ENCODE measurements at places on chromosomes 1 and 21.

- no peak for DNase-seq
These were observed 86.0 kb downstream of the TIAM1 start for GRCh38 chr21:31258073-31258472.

DNA sequence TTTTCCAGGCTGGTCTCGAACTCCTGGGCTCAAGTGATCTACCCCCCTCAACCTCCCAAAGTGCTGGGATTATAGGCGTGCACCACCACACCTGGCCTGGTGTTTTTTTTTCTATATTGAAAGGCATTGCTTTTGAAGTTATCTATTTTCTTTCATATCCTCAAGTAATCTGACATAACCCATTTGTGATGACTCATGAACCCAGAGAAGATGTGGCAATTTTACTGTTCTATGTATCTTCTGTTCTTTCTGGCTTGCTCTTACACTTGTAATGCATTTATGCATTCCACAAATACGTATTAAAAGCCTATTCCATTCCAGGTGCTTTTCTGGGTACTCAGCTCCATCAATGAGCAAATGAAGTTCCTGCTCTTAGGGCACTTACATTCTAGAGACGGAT lies 29.9 kb upstream of the ERRFI1 start:
- no peak for DNase-seq

- no peak for DNase-seq
These were observed 498.1 kb downstream of the KIF26B start for GRCh38 chr1:245652660-245653427.

DNA sequence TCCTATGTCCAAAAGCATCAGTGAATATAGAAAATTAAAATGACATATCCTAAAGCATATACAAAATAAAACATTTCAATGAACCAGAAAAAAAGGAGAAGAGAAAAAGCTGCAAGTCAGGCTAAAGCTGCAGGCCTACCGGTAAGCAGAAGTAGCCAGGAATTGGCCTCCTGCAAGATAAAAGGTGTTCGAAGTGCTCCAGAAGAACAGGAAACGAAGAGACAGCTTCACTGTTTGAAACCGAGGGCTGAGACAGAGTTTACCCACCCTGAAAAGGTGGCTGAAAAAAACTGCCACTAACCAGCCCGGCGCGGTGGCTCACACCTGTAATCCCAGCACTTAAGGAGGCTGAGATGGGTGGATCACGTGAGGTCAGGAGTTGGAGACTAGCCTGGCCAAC lies 37.4 kb downstream of the NSL1 start:
- peak; percentile 72 for DNase-seq

- peak; percentile 63 for DNase-seq
These were observed 217.0 kb downstream of the S1PR1 start for GRCh38 chr1:101453844-101454243.

GRCh38 chr1:208043691-208044181 lies 132.8 kb upstream of the CD34 start:
- no peak for DNase-seq

DNA sequence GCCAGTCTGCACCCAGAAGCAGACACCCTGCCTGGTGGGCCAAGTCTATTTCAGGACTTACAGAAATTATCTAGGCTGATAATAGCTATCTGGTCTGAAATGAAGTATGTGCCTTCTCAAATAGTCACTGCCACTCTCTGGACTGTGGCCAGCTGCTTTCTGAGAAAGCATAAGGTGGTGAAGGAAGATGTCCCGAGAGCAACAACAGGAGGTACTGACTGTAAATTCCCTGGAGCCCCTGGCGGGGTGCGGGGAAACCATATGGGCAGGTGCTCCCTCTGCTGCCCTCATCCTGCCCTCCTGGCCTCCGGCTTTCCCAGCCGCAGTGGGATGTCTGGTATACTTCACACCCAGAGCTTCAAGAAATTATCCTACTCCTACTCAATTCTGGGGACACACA lies 86.8 kb downstream of the TGFBR3 start:
- DNase-seq = no peak

DNA sequence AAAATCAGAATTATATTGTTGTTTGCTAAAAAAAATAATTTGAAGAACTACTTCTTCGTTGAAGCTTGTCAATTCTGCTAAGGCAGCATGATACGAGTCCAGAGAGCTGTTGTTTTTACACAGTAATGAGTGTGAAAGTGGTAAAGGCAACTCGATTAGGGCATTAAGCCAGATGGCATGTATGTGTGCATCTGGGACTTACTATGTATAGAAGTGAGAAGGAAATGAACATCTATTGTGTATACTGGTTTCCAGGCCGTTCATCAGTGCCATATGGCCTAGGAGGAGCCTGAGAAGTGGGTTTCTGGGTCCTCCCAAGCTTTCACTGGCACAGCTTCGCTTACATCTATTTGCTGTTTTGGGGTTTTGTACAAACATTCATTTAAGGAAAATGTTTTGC lies 5.7 kb downstream of the CTPS1 start:
- no peak for DNase-seq

- DNase-seq = no peak
These were observed 543 bp downstream of the KRTAP12-4 start for GRCh38 chr21:44653656-44654575.

DNA sequence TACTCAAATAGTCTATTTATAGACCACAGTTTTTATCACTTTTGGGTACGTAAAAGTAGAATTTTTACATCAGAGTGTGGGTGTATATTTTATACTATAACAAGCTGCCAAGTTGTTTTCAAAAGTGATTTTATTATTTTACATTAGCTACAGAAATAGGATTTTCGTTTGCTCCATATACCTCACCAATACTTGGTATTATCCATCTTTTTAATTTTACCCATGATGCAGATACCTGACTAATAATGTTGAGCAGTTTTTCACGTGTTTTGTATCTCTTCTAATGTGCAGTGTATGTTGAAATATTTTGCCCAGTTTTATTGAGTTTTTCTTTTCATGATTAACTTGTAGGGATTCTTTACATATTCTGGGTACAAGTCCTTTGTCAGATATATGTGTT lies 379.8 kb downstream of the MATN1 start:
- no peak for DNase-seq

GRCh38 chr21:34021726-34022125 lies 51.7 kb upstream of the MRPS6 start:
- DNase-seq = no peak

DNA sequence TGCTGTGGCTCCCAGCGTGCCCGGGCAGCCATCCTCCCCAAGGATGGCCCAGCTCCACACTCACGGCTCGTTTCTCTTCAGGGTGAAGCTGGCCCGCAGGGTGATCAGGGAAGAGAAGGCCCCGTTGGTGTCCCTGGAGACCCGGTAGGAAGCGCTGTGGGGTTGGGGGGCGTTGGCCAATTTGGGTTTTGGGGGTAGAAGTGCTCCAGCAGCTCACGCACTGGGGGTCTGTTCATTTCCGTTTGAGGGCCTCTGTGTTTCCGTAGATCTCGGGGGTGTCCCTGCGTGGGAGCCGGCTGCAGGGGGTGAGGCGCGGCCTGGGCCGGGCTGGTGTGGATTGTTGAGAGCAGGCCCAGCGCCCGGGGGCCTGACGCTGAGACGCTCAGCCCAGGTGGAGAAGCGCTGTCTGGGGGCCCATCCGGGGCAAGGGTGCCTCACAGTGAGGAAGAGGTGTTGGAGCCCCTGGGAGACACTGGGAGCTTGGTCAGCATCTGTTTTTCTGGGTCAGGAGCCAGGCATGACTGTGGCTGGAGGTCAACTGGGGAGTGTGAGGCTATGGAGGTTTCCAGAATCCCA lies 12.6 kb downstream of the COL6A1 start:
- no peak for DNase-seq

DNA sequence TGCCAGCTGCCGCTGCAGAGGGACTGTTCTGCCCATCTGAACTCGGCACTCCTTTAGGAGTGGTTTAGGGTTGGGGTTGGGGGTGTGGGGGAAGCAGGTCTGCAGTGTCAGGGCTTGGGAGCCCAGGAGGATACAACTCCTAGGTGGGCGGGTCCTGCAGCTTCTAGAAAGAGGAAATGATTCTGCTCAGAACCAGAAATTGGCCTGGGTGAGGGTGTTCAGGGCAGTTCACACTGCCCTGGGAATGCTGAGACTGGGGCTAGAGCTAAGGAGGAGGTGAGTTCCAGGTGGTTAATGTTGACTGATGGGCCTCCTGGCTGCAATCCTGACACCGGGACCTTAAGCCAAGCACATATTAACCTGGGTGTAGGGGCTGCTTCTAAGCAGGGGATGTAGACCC lies 4.8 kb upstream of the SLC26A9 start:
- DNase-seq = no peak

GRCh38 chr1:162696286-162696862 lies 64.1 kb downstream of the DDR2 start:
- no peak for DNase-seq

- no peak for DNase-seq
These were observed 63.7 kb downstream of the CENPF start for GRCh38 chr1:214666674-214667073.

- no peak for DNase-seq
These were observed 15.6 kb upstream of the PIGM start for GRCh38 chr1:160047111-160047991.

- DNase-seq = no peak
These were observed 13.9 kb upstream of the IL20 start for GRCh38 chr1:206851341-206852010.

- peak; percentile 85 for DNase-seq
These were observed at the start of gene MAPKAPK2 for GRCh38 chr1:206684478-206685333. TSS of gene MAPKAPK2 (plus strand) at chr1:206684905. CDS start at chr1:206685230, 325 bp downstream.

DNA sequence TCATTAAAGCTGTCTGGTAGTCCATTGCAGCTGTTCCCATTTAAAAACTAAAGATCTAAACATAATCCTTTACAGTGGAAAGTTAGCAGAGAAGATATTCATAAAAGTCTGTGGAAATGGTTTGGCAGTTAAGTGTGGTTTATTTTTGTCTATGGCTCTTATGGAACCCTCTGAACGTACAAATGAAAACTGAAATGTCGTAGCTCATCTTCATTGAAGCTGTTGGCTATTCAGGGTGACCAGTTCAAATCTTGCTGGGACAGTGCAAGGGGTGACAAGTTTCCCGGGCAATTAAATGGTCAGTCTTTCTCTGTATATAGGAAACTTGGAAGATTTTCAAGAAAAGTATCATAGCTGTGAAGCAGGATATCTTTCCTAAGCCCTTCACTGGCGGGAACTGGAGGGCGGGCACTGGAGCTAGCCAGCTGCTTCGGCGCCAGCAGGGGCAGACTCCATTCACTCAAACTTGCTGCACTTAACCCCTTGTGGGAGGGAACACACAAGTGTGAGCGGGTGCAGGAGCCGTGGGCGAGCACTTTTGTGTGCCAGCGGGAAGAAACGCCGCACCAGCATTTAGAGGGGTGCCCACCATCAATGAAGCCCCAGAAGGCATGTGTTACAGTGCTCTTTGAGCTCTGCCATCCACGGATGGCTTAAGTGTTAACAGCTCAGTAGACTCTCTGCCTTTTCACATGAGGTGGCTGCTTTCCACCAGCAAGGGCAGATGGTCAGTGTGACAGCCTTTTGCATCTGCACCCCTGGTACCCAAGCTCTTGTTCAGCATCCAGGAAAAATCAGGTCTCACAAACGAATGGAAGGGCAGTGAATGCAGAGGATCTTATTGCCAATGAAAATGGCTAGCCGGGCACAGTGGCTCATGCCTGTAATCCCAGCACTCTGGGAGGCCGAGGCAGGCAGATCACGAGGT lies 232.1 kb upstream of the KAZN start:
- no peak for DNase-seq

DNA sequence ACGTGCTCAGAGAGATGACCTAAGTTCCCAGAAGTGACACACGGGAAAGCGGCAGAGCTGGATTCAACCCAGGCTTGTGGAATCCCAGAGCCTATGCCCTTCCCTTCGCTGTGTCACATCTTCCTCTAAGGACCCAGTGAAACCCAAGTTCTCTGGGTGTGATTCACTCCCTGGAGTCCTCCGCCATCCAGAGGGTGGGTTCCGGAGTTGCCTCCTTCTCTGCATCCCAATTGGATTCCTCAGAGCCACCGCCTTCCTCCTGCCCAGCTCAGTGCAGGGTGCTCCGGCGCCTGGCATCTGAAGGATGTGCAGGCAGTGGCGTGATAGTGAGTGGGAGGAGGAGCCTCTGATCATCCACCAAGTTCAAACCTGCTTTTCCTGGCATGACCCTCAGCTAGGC lies 20.7 kb upstream of the RCC2 start:
- no peak for DNase-seq

- no peak for DNase-seq
These were observed 12.8 kb downstream of the MYOM3 start for GRCh38 chr1:24098943-24099638.

GRCh38 chr1:217224201-217224600 lies 406.7 kb downstream of the GPATCH2 start:
- no peak for DNase-seq

- no peak for DNase-seq
These were observed 44.1 kb downstream of the RCSD1 start for GRCh38 chr1:167674156-167674555.

DNA sequence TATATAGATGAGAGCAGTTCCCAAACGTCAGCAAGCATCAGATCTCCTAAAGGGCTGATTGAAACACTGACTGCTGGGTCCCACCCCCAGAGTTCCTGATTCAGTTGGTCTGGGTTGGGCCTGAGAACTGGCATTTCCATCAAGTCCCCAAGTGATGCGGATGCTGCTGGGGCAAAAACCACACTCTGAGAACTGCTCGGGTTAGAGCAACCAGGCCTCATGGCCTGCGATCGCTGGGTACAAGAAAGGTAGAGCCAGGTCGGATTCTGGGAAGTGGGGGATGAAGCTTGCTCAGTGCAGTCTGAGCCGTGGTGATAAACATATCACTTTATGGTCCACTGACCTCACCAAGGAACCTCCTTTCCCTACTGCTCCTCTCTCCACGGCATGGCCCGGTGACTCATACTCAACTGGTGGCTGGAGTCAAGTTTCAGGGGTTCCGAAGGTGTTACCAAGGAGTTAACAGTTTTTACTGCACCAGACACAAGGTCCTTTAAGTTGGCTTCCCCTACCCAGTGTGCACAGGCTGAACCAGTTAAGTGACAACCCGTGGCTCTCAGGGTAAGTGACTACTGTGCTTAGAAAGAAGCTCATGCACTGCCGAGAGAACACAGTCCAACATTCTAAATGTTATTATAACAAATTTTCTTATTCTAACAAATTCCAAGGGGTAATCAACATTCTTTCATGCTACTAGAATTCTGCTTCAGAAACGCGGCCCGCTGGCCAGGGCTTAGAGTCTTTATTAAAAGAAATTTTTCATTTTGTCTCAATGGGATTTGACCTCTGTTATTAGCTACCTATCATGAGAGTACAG lies 153.5 kb downstream of the TGFBR3 start:
- peak; percentile 44 for DNase-seq

DNA sequence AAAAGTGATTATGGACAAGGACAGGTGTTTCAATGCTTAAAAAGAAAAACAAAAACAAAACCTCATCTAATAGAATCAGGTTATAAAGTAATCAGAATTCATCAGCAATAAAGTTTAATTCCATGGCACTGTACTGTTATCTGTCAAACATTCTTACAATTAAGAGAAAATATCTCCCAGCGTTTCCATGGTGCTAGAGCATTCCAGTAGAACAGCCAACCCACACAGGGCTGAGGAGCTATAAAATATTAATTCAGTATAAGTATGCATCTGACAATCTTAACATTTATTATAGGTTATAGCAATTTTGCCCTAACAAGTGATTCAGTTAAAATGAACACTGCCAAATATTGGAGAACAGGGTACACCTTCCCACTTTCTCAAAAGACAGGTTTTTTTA lies 128.7 kb upstream of the DEPDC1 start:
- no peak for DNase-seq
